NCI-H524 treated with DMSO at 0.1 percent for 48 hours (cell line): ENCODE measurements at places on chromosomes 7 and 10.

DNA sequence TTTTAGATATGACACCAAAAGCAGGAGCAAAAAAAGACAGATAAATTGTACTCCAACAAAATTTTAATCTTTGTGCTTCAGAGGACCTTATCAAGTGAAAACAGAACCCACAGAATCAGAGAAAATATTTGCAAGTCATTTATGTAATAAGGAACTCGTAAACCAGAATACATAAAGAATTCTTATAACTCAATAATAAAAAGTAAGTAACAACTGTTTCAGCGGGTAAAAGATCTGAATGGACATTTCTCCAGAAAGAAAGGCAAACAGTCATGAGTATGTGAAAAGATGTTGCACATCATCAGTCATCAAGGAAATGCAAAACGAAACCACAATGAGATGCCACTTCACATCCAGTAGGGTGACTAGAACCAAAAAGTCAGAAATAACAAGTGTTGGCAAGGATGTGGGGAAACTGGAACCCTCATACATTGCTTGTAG, 167.7 kb upstream of the KCTD7 start:
- no peak for DNase-seq

DNA sequence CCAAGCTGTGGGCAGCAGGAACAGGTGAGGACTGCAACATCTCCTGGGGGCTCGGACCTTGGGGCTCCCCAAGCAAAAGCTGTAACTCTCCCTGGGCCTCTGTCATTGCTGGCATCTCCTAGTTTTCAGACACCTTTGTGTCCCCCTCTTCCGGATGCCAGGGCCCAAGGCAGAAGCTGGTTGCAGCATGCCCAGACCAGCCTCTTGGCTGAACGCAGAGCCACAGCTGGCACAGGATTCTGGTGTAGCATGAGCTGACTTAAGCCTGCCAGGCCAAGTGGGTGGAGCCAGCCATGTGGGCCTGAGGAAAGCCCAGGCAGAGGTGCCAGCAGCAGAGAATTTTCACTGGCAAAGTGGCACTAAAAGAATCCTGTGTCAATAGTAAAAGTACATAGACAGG, 43.5 kb downstream of the ZWINT start:
- DNase-seq: no peak

- no peak for DNase-seq
Observed at GRCh38 chr10:127882801-127883459, 9.8 kb downstream of the CLRN3 start.

- no peak for DNase-seq
Observed at GRCh38 chr7:65390588-65390987, 16.9 kb downstream of the ZNF92 start.

GRCh38 chr7:79118143-79118542, 335.3 kb downstream of the MAGI2 start:
- DNase-seq: no peak

GRCh38 chr7:137454767-137455166, 111.2 kb upstream of the PTN start:
- no peak for DNase-seq

- peak; percentile 31 for DNase-seq
Observed at GRCh38 chr10:30784897-30785605, 155.5 kb upstream of the LYZL2 start.

GRCh38 chr7:1972744-1973143, 260.0 kb downstream of the MAD1L1 start:
- no peak for DNase-seq

- peak; percentile 2 for DNase-seq
Observed at GRCh38 chr7:33459340-33459751, 330.0 kb downstream of the BBS9 start.

GRCh38 chr10:121085367-121085766, 234.2 kb downstream of the WDR11 start:
- DNase-seq: no peak

- no peak for DNase-seq
Observed at GRCh38 chr10:92366412-92367021, 75.5 kb downstream of the MARCHF5 start.

DNA sequence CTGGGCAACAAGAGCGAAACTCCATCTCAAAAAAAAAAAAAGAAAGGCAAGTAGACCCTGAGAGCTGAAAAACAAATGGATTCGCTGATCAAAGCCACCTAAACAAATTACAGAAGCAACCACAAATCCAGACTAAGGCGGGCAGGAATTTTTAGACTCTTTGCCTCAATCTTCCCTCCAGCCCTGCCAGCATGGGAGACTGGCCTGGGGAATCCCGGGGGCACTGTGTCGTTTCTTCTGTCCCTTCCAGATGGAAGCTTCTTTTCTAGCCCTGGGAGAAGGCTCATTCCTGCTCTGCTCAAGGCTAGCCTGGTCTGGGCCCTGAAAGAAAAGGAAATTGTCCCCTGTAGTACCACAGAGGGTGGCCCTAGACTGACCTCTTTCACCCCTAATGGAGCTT, 15.6 kb upstream of the SERPINE1 start:
- DNase-seq: no peak

GRCh38 chr10:14137391-14137790, 193.3 kb downstream of the FRMD4A start:
- no peak for DNase-seq

DNA sequence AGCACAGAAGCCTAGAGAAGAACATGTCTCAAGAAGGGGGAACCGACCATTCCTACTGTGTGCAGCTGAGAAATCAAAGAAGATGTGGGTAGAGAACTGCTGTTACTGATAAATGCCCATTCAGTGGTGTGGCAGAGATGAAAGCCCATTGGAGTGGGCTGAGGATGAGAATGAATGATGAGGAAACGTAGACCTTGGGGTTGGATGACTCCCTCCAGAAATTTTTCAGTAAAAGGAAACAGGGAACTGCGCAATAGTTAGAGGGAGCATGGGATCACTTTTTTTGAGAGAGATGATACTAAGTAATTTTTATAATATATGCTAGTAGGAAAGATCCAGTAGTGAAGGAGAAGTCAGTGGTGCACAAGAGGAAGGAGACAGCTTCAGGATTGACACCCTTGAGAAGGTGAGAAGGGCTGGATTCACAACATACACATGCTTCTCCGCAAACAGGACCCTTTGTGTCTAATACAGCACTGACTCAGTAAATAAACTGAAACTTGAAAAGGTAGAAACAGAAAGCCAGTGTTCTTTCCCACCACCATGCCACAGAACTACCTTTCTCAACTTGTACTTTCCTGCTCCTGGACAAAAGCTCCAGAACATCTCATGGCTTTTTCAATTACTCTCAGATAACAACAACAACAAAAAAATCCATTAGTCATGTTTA, 104.7 kb upstream of the IL6 start:
- DNase-seq: no peak

- DNase-seq: no peak
Observed at GRCh38 chr10:2966134-2966533, 101.2 kb upstream of the PFKP start.

- DNase-seq: no peak
Observed at GRCh38 chr7:122528879-122529481, 169.9 kb downstream of the RNF133 start.

- DNase-seq: peak; percentile 77
Observed at GRCh38 chr7:13990984-13991790, 1.7 kb upstream of the ETV1 start.

GRCh38 chr10:132926070-132926469, 16.3 kb downstream of the CFAP46 start:
- DNase-seq: no peak

- no peak for DNase-seq
Observed at GRCh38 chr10:118944959-118945633, 84.4 kb upstream of the NANOS1 start.

- DNase-seq: peak; percentile 84
Observed at GRCh38 chr7:144821067-144821466, 14.8 kb downstream of the TPK1 start.

DNA sequence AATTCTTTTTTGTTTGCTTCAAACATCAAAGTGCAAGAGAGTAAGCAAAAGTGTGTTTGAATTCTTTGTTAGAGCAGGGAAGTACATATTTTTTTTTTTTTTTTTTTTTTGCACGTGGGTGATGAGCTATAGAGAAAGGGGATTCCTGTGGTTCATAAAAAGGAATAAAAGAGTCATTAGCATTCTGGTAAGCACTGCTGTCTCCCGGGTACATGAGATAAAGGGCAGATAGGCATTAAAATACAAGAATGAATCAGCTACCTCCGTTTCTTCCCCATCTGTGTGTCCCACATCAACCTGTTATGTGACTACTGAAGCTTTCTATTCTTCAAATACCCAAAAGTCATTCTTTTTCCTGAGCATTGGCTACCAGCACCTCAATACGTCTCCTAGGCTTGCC, 102.4 kb upstream of the SEMA3D start:
- no peak for DNase-seq

- no peak for DNase-seq
Observed at GRCh38 chr7:74288034-74288881, 949 bp upstream of the CLIP2 start.

DNA sequence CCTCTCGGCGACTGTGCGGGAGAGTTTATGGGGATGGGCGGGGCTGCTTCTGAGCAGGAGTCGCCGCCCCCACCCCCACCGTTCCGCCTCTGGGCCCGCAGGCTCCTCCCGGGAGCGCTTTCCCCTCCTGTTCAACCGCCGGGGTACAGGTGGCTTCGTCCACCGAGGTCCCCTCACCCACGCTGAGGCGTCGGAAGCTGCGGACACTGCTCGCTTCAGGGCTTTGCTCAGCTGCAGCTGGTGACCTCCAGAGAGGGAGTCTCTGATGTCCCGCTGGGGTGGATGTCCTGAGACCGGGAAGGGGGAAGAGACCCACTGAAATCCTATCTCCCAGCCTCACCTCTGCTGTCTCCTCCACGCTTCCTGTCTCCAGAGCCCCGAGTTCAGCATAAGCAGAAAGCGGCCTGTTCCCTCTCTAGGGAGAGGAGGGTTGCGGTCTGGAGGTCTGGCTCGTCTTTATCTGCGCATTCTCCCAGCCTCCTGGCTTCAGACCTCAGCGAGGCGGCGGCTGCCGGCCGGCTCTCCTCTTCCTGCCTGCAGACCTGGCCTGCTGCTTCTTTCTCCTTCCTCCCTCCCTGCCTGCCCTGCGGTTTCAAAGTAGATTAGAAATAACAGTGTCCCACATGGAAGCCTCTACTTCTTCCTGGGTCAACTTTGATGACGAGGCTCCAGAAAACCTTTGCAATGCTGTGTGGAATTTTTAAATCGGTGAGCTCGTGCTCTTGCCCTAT, 1.8 kb downstream of the CYP2E1 start:
- DNase-seq: no peak

DNA sequence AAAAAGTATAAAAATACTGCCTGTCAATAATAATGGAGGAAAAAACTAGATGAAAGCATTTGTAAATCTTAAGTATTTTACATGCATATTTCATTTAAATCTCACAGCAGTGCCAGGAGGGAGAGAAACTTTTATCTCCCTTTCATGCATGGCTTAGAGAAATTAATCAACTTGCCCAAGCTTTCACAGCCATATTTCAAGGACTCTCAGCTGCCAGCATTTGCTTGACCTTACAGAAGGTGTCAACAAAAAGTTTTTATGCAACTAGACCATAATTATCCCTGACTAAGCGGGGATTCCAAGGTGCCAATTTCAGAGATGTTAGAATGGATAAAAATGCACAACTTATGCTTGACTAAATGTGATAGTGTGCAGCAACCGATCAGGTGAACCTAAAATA, 125.4 kb downstream of the ZFAND4 start:
- DNase-seq: no peak

- DNase-seq: no peak
Observed at GRCh38 chr10:2475711-2476217, 591.6 kb upstream of the PFKP start.

- peak; percentile 6 for DNase-seq
Observed at GRCh38 chr7:11331128-11332102, 357.7 kb downstream of the PHF14 start.

DNA sequence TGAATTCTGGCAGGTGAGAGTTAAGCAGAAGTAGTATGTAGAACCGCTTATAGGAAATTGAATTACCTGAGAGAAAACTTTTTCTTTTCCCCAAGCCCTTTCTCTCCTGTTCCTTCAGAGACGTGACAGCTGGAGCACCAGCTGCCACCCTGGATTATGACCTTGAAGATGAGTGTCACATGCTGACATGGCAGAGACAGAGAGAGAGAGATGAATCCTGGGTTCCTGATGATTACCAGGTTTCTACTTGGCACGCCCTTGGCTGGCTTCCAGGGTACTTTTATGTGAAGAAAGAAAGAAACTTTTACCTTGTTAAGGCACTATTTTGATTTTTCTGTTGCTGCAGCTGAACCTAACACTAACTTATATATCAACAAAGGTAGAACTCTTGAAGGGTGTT, 99.9 kb downstream of the GPR26 start:
- peak; percentile 53 for DNase-seq

GRCh38 chr7:40866601-40867000, 731.8 kb downstream of the SUGCT start:
- no peak for DNase-seq

- DNase-seq: no peak
Observed at GRCh38 chr10:51524041-51524440, 175.4 kb downstream of the CSTF2T start.

DNA sequence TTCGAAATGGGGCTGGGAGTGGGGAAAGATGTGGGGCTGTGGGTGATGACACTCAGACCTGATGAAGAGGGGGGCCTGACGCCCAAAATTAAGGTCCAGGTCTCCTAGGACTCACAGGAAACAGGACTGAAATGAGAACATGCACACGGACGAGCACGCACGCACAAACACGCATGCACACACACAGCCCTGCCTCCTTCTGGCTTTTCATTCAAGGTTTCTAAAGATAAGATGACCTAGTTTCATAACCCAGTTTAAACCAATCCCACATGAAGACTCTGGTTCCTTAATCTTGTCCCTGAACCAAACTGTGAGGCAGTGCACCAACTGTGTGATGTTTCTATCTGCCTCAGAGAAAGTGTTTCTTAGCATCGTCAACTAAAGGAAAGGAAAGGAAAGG, 162.0 kb downstream of the DGKI start:
- no peak for DNase-seq

DNA sequence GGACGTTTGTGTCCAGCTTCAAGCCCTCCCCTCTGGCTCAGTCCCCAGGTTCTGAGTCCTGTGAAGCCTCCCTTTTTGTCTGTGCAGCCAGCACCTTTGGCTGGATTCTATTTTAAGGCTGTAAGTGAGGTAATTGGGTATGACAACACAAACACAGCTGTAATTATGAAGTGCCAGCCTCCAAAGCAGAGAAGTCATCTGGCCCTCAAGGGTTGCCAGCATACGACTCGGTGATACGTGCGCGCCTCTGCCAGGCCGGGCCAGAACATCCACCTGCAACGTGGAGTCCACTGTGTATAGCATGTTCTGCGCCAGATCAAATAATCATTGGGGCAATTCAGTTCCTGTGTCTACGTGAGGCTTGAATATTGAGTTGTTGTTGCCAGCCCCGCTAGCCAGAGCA, 6.7 kb upstream of the FAM180A start:
- no peak for DNase-seq

DNA sequence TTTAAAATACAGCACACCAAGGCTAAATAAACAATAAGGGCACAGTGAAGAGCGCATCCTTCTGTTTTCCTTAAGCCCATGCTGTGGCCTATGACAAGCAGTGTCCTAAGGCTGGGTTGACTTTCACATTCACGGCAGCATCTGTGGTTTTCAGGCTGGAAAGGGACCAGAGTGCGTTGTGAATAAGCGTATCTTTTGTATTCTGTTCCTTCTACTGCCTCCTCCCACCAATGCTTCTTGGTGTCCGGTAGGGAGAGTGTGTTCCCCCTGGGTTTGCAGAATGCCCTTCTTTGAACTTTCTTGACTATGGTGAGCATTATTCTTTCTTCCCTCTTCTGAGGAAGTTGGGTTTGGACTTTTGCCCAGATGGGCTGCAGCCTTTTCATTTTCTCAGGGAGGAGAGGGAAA, 73.6 kb downstream of the ABCA13 start:
- no peak for DNase-seq
